ENCODE measurements at places on chromosomes 5 and 9. TPM values are rescaled to one million over a fixed set of nuclear protein-coding genes. Genes with fewer than 3 reads are reported as not detected.

DNA sequence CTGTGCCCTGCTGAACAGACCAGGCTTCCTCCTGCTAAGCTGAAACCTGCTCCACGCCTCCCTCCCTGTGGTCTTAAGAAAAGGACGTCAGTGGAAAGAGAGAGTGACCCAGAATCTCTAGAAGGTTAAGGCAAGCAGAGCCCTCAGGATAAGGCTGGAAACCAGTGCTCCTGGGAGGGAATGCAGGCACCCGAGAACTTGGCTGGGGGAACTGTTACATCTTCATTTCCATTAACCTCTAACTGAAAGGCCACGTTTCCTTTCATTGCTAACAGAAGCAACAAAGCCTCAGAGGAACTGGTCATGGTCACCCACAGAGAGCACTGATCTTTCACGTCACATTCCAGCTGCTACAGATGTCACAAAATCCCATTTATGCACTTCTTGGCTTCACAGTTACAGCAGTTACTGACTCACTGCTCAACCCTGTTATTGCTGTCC is 26.1 kb upstream of the AKNA start:
- DNase-seq, result no peak

- no peak for DNase-seq
These were observed 458 bp downstream of the PRSS3 start for GRCh38 chr9:33795819-33796218.

DNA sequence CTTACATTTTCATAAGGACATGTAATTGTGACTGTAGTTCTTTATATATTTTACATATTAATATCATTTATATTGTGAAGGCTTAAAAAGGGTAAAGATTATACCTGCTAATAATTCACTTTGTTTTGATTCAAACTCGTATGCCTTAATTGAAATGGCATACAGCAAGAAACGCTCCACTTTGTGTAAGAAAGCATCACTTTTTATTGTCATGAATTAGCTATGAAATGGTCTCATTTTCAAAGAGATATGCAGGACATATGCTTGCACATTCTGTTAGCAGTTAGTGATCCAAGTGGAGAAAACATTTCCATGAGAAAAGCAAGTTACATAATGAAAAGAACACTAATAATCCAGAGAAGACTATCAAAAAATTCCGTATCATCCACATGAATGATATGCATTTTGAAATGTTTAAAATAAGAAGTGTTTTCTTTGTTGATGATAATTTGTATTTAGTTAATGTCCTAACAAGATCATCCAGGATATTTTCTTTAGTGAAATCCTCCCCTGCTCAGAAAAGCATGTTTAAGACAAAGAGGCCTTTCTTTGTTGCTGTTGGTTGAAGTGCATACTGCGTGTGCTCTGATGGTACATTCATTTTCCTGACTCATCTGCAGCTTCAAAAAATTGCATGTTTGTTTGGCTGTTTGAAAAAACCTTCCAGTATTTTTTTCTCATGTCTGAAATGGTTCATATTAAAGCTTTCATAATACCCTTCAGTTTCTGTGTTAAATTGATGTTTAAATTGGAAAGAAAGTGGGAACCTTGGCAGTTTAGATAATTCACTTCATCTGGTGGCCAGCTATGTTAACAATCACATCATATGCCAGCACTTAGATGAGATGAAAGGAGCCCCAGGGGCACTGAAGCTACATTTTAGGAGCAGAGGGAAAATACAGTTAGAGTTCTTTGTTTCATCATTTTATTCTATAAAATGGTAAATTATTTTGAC is 242.2 kb downstream of the CSNK1G3 start:
- DNase-seq, result no peak

- no peak for DNase-seq
These were observed 45.1 kb upstream of the GLIS3 start for GRCh38 chr9:4344946-4345345.

- DNase-seq, result no peak
These were observed 42.9 kb upstream of the HAND1 start for GRCh38 chr5:154520861-154521453.

DNA sequence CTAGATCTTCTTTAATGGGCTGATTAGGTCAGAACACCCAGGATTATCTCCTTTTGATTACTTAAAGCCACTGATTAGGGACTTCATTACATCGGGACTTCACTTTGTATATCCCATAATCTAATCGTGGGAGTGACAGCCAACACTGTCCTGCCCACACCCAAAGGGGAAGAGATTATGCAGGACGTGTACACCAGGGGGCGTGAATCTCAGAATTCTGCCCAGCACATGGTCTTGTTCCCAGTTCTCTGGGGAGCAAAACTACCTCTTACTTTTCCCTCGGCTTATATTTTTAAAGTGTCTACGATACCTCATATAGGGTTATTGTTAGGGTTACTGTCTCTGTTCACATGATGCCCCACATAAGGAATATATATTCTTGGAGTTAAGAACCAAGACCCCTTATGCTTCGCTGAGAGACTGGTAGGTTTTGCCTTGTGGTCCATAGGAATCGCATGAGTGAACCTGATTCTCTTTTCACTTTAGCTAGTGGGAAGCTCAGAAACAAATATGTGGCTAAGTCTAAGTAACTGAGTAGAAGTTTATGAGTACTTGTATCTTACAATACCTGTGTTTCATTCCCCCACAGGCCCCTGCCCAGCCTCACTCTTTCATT is 192.7 kb downstream of the GNA14 start:
- no peak for DNase-seq

DNA sequence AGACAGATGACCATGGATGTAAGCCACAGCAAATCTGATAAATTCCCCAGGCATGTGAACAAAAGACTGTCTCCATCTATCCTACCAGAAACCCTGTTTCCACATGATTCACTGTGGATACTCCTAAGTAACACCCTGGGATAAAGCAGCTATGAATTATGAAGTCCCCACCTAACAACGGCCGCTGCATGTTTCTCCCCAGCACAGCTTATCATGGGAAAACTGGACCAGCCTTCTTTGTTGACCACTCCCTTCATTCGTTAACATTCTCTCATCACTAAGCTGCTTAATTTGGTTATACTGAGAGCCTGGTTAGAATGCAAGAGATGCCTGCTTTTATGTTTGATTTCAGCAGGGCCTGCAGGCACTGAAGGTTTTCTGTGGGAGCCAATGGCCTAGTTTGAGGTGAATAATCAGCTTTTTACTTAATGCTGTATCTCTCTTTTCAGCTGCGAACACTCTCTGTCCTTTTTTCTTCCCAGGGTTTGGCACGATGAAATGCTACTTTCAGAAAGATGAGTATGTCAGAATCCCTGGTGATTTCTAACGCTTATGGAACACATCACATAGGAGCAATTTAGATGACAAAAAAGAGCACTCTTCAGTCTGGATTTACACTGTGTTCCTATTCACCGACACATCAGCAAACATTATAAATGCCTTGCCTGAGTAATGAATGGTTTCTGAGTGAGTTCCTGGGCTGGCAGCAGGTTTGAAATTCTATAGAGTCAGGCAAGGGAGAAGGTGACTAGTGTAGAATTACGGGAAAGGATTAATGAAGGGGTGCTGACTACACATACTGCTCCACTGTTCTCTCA is 318.4 kb upstream of the ZNF608 start:
- DNase-seq, result no peak

DNA sequence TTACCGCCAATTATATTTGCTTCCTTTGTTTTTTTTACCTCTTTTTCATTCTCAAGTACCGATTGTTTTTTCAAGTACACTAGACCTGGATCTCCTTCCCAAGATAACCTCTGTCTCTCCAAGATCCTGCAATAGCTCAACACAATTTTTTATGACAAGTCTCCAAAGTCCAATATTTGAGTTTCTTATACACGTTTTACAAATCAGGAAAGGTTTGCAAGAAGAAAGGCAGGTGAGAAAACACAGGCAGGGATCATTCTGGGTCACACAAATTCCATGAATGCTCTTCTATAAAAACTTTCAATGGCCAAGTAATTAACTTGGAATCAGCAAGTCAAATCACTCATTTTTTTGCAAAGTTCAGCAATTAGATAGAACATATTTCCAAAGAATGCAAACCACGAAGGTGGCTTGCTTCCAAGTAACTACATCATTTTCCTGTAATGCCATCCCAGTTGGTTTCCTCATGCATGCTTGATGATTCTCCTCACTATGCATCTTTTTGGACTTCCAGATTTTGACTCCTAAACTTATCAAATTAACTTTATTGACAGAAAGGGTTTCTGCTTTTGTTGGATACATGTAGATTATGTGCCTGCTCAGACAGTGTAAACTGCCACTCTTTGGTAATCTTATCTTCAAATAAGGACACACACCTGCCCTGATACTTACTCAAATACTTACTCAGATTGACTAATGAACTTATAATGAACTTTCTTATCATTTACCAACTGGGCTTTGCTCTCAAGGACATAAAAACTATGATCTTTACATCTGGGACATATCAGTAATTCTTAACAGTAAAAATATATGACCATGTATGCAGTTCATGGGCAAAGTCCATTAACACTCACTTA is 24.7 kb upstream of the IFNE start:
- no peak for DNase-seq

The CER1 gene
- not detected for total RNA-seq

The SYNPO gene
- 413 TPM for total RNA-seq

The FAXDC2 gene
- 22.1 TPM for total RNA-seq
